ENCODE measurements at places on chromosomes 2 and 18.

DNA sequence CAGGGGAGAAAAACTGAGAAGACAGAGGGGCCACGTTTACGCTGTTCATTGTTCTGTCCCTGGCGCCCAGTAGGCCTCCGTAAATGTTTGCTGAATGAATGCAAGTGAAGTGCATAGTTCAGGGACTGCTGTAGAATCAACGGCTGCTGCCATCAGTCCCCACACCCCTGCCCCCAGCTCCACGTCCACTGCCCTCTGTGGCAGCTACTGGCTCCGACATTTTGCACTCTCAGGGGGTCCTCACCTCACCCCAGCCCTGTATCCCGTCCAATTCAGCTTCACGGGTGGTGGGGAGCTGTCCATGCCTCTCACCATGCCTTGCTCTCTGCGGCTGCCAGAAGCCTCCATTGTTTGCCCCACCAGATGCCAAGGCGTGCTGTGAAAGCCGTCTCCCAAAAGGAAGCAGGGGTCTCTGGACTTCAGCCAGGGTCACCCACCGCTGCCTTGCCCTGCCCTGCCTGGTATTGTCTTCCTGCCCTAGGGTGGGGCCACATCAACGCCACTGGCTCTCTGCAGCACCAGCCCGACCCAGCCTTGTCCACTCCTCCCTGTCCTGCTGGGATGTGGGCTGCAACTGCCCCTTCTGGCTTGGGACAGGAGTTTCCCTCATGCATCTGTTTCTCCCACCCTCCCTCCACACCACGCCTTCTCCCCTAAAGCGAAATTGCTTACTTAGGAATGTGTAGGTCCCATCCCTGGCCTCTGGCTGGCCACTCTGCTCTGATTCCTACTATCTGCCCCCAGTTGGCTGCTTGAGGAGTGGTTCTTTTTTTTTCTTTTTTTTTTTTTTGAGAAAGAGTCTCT, 86.0 kb downstream of the RHOB start:
- DNase-seq, result no peak

DNA sequence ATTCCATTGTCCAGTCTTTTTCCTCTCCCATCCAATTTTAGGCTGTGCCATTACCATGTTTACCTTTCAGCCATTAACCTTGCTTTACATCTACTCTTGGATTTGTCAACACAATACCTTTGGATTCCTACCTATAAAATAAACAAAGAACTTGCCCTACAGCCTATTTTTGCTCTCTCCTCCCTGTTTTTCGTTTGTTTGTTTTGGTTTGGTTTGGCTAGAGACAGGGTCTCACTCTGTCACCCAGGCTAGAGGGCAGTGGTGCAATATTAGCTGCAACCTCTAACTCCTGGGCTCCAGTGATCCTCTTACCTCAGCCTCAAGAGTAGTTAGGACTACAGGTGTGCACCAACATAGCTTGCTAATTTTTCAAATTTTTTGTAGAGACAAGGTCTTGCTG, 76.1 kb downstream of the SP100 start:
- DNase-seq, result no peak

GRCh38 chr18:31649978-31650719, 34.2 kb downstream of the B4GALT6 start:
- no peak for DNase-seq

GRCh38 chr2:5975401-5975800, 283.2 kb downstream of the SOX11 start:
- DNase-seq, result no peak

DNA sequence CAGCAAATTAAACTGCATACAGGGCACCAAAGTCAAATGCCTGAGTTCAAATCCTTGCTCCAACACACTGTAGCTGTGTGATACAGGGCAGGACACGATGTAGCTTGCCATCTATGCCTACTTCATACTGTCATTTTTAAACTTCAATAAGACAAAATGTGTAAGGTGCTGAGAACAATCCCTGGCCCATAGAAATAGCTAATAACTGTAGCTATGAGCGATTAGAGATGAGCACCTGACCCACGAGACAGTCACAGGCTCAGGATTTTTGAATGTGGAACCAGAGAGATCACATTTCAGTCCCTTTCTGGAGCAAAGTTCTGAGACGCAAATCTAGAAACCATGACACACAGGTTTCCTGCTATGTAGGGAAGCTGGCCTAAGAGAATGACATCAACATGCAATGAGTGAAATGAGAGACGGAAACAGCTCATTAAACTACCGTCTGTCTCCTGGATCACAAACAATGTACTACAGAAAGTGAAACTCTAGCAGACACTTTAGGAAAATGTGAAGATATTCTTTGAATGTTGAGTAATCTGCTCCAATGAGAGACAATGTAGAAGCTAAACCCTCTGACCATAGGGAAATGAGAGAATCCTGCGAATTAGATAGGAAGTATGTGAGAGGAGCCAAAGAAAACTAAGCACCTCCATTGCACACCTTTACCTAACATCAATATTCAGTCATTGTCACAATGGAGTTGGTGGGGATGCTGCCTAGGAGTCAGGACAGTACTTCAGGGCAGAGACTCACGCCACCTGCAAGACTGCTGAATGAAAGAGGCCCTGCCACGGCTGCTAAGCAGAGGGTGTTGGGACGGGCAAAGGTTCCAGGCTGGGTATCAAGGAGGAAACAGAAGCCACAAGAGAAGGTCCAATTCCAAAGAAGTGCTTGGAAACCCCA, 25.5 kb downstream of the B4GALT6 start:
- no peak for DNase-seq

- no peak for DNase-seq
These were observed 141.6 kb upstream of the RIOK3 start for GRCh38 chr18:23311351-23312121.

DNA sequence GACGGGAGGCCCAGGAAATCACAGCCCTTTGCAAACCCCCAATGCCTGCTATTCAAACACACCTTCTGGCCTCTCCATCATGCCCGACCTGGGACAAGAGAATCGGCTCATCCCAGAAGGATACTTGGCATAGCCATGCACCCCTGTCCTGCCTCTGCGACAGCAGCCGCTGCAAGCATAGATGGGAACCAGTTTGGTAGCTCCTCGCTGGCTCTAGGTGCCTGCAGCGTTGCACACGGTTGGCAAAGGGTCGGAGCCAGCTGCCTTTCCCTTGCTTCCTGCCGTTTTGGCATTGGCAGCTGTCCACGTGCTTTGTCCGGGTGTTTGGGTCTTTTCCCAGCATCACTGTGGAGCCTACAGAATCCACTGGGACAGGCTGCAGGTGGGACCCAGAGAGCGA, 76.9 kb downstream of the TWIST2 start:
- no peak for DNase-seq

DNA sequence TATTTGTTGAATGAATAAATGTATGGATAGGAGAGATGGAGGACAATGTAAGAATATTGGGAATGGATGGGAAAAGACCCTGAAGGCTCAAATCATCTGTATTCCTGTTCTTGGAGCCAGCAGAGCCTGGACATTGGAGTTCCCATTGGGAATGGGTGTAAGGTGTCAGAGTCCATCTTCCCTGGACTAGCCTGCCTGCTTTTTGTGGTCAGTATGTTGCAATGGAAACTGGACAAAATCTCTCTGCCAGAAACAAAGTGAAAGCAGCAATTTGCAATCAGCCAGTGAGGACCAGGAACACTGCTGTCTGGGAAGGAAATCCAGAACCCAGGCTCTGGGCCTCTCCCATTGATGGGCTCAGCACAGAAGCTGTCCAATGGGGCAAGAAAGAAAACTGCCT, 83.5 kb upstream of the SKOR2 start:
- DNase-seq, result no peak

DNA sequence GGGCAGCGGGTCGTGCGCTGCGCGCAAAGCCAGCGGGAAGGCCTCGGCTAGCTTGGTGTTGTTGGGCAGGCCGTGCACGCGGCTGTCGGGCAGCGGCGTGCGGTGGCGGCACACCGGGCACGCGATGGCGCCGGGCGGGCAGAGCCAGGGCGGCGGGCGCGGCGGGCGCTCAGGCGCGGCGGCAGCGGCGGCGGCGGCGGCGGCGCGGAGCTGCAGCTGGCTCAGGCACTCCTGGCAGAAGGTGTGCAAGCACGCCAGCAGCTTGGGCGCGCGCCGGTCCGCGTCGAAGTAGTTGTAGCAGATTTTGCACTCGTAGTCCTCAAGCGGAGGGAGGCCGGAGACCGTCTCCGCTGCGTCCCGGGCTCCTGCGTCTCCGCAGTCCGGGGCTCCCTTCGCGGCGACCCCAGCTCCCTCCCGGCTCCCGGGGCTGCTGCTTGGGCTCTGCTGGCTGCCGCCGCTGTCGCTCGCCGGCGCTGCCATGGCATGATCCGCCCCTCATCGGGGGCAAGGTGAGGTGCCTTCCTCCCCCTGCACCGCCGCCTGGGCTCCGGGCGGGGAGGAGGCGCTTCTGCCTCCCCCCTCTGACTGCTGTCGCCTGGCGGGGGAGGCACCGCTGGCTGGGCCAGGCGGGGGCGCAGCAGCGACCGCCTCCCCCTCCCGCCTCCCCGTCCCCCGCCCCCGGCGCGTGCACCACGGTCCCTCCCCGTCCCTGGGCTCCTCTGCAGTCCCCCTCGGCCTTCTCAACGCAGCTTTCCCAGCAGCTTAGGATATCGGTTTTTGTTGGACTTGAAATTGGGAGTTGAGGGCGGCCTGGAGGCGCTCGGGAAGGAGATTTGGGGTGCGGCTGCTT, 21.0 kb upstream of the PAX3 start:
- no peak for DNase-seq

GRCh38 chr2:32627814-32628579, at the start of gene TTC27:
TTC27 (plus strand) TSS chr2:32628050; CDS start chr2:32628293, 243 bp downstream.
- peak; percentile 91 for DNase-seq

GRCh38 chr2:176317623-176318065, 48.4 kb downstream of the MTX2 start:
- no peak for DNase-seq

DNA sequence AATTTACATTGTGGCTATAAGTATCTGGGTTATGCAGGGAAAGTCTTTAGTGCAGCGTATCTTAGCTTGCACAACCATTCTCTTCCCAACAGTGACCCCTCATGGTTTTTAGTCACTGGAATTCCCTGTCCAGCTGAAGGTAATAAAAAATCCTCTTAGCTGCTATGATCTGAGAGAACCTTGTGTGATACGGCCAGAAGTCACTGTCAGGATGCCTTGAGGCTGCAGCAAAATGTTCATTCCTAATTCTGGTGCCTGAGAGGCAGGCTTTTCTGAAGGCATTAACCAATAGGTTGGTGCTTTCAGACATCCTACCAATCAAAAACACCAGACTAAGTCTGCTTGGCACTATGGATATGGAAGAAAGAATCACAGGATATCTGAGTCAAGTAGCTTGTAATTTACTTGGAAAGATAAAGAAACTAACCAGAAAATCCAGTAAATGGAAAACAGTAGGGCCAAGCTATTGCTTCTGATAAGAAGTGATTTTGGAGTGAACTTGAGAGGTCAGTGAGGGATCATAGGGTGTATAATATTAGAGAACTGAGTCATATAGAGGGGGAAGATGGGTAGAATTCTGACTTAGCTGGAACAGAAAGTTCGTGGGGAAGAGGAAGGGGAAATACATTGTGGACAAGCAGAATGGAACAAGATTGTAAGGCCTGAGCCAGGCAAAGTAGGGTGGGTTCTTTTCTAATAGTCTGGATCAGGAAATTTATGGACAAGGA, 89.0 kb upstream of the SLC14A2 start:
- no peak for DNase-seq

- no peak for DNase-seq
These were observed 80.2 kb downstream of the CDH20 start for GRCh38 chr18:61413396-61413795.

DNA sequence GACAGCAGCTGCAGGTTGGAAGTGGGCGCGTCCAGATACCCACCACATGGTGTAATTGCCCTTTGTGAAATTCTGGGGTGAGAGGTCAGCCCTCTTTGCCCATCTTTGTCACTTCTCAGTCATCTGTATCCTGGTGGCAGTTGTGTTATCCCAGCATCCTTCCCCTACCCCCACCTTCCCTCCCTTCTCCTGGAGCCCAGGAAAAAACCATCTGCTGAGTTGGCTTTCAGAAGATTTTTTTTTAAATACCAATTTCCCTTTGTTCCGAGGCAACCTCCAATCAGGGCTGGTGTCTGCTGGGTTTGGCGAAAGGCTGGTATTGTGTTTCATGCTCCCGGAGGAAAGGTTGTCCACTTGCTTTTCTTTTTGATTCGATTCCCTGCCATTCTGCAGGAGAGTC, 35.2 kb downstream of the SETBP1 start:
- no peak for DNase-seq

DNA sequence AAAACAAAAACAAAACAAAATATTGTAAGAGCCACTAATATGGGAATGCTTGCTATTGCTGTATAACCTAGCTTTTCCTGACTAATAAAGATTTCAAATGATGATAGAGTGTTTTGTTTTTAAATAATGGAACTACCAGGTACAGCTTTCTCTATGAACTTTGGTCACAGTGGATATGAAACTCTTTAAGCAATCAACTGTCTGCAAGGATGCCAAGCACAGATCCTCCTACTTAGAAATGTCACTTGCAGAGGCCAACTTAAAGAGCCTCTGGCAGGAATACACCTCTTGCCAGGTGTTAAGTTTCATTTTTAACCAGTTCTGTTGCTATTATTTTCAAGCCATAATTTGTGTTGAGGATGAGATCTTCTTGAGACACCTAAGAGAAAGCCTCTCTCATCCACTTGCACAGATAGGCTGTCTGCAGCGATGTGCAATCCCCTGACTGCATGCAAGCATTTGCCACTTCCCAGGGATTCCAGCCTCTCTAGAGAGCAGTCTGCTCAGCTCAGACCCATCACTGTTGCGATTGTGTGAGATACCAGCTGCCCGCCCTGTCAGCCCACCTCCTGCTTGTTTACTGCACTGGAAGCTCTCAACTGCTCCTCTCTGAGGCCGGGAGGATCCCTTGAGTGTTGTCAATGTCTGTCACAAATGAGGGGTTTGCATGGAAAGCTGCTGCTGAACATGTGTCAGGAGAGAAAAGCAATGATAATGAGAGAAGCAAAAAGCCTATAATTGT, 86.1 kb upstream of the SCG2 start:
- DNase-seq, result no peak

DNA sequence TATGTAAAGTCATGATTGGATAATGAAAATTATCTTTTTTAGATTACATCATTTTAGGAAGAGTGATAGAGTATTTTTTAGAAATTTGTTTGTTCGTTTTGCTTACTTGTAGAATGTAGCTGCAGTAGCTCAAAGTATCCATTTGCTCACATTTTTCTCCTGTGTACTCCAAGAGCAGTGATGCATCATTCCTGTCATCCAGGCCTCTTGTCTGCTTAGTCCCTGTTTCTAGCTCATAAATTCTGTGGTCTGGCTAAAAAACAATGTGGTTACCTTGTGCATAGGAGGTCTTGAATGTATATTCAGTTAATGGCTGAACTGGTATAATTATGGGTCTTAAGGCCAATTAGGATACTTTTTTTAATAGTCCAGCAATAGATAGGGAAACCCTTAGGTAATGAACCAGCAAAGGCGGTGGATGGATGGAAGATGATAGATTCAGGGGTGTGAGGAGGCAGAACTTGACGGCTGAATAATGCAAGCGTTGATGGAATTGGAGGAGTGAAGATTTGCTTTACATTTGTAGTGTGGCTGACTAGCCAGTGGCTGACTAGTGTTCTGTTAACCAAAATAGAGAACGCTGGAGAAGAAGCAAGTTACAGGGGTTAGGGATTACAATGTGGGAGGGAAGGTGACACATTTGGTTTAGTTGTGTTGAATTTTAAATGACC, 145.0 kb downstream of the ZNF407 start:
- no peak for DNase-seq

GRCh38 chr2:63046961-63047320, 3.7 kb upstream of the OTX1 start:
- no peak for DNase-seq

GRCh38 chr2:3459185-3460015, 59.9 kb downstream of the ADI1 start:
- no peak for DNase-seq
